ENCODE measurements at places on chromosomes 7 and 10.

DNA sequence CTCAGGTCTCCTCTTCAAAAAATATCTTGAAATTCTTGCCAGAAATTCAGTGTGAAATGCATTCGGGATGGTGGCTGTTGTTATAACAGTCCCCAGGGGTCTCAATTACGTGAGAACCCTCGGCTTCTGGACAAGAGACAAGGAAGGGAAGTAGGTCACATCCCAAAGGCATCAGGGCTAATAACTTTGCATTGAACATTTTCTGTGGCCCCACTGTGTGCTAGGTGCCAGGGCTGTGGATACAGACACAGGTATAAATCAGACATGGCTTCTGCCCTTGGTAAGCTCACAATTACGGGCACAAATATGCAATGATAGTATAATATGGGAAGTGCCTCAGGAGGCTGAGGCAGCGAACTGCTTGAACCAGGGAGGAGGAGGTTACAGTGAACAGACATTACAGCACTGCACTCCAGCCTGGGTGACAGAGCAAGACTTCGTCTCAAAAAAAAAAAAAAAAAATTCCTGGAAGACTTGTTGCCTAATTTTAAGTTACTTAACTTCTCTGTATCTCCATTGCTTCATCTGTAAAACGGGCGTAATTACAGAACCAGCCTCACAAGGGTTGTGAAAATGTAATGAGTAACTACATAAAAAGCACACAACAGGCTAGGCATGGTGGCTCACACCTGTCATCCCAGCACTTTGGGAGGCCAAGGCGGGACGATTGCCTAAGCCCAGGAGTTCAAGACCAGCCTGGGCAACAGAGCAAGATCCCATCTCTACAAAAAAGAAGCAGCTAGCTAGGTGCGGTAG is 2.5 kb upstream of the RHBDD2 start:
- no peak for DNase-seq

GRCh38 chr10:72171175-72171630 is 44.6 kb upstream of the ANAPC16 start:
- no peak for DNase-seq

- DNase-seq, result no peak
These were observed 84.8 kb downstream of the PLXNA4 start for GRCh38 chr7:132491391-132491945.

DNA sequence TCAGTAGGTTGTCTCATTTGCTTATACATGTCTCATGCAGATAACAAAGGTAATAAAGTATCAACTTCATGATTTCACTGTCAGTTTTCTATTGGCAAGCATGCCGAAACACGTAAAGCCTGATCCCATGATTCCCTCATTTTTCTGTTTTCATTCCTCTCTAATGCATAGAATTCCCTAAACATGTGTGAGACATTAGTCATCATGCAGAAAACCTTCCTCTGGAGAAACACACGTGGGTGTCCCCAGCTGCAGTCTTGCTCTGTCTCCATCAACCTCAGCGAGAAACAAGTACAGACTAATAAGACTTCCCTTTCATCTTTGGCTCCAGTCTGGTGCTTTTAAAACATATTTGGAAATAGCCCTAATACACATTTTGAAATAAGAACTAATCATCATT is 432.7 kb upstream of the VSTM2A start:
- DNase-seq, result no peak

DNA sequence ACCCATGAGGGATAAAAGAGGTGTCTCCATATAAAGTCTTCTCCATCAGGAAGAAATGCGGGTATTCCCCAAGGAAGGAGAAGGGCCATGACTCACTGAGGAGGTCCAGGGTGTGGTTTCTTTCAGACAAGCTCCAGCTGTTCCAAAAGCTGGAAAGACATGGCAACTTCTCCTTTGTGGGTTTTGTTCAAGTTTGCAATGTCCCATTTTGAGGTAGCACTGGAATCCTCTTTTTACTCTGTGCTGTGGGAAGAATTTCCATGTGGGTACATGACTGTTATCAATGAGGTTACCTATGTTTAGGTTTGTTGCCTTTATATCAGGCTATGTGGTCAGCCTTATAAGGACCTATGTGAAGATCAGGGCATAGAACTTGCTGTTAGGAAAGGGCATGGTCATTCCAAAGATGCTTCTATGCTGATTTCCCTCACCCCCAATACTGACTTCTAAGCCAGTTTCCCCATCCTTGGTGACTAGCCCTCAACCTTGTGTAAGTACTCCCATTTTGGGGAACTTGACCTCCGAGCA is 697.5 kb downstream of the INHBA start:
- DNase-seq, result no peak

GRCh38 chr7:45695249-45695995 is 121.3 kb downstream of the ADCY1 start:
- no peak for DNase-seq

DNA sequence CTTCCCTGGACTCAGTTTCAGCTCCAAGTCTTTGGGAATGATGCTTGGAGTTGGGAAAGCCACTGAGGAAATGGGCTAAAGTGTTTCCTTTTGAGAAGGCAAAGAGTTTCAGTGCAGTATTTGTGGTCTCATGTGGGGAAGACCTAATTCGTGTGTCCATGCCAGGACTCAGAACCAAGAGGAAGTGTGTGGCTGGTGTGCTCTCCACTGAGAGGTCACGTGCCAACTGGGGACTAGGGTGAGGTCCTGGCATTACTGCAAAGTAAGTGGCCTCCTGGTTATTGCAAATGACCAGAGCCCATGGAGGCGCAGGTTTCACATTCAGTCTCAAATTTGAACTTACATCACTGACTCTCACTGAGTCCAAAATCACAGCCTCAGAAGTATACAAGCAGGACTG is 48.6 kb upstream of the ITPRID1 start:
- DNase-seq, result no peak

GRCh38 chr7:91894781-91895480 is 14.4 kb upstream of the MTERF1 start:
- no peak for DNase-seq

DNA sequence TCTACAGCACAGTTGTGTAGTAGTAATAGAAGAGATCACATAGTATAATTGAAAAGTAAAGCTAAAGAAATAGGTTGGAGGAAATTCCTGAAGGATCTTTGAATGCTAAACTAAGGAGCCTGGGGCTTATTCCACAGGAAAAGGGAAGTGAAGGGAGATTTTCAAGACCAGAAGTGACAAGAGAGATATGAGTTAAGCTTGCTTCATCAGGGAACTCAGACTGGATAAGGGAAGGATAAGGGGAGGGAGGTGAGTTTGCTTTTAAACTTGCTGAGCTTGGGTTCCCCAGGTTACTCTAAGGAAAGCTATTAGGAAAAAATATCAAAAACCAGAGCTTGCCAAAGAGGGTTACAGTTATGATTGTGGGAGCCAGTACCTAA is 182.4 kb downstream of the RAPGEF5 start:
- DNase-seq, result no peak

GRCh38 chr10:62171791-62172190 is 96.9 kb downstream of the RTKN2 start:
- DNase-seq, result no peak

- no peak for DNase-seq
These were observed 157.4 kb downstream of the NXPH1 start for GRCh38 chr7:8590791-8591190.

DNA sequence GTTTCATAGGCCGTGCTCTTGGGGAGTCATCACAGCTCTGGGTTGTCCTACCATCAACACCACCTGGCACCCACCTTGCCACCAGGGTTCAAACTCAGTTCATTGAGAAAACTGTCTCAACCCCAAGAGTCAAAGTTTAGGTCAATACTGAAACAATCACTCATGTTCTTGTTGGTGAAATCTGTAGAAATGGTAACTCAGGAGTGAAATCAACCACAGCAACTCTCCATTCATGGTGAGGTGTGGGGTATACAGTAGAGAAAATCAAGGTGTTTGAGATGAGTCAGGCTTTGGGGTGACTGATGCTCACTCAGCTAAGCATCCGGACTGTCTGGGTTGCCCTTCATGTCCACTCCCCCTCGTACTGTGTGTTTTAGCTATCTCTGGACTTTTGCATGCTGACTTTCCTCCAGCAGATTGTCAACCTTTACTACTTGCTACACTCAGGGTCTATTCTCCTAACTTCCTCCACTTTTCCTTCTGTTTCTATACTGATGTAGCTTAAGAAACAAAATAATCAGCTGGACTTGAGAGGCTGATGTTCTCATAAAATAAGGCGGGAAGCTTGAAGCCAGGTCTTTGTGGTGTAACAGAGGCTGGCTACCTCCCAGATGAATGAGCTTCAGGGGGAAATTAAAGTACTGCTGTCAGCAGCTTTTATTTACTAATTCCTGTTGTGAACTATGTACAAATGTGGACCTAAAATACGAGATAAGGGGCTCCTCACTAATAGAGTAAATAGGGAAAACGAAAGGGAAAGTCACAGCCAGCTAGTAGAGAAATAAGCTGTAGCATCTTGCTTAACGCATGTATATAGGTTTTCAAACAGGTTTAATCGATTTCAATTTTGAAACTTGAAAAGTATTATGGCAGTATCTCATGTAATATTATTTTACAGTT is 173.6 kb upstream of the AKR1E2 start:
- DNase-seq, result peak; percentile 22

- no peak for DNase-seq
These were observed 315.7 kb downstream of the THSD7A start for GRCh38 chr7:11516328-11516727.

GRCh38 chr10:119120875-119121274 is 17.0 kb downstream of the DENND10 start:
- no peak for DNase-seq

DNA sequence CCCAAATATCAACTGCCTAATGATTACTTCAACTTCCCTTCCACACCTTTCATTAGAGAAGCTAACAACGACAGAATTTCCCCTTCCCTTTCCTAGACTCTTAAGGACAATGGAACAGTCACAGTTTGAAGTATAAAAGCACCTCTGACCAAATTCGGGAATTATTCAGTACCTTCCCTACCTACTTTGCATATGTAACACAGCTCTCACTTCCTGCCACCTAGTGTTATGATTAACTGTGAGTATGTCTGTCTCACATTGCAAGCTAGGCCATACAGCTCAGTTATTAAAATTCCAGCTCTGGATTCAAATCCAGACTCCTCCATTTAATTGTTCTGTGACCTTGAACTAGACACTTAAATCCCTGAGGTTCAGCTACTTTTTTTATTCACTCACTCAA is 44.8 kb upstream of the HPSE2 start:
- no peak for DNase-seq

DNA sequence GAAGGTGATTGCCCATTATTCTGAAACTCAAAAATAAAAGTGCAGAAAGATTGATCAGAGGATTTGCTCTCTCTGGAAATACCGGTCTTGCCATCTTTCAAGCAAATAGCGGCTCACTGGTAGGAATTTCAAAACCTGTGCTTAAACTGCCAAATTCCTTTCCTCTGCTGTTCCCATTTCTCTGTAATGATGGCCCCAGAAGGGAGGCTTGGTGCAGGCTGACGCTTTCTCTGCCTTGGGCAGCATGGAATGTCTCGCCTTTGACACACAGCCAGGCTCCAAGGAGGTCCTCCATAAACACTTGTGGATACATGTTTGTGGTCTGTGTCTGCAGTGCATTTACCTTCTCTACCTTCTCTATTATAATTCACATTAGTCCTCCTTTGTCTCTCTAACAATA is 146.8 kb downstream of the HIBADH start:
- no peak for DNase-seq

- no peak for DNase-seq
These were observed 92.0 kb upstream of the MACROH2A2 start for GRCh38 chr10:69960606-69960987.

- DNase-seq, result no peak
These were observed 4.3 kb downstream of the ZNF3 start for GRCh38 chr7:100077205-100077604.

DNA sequence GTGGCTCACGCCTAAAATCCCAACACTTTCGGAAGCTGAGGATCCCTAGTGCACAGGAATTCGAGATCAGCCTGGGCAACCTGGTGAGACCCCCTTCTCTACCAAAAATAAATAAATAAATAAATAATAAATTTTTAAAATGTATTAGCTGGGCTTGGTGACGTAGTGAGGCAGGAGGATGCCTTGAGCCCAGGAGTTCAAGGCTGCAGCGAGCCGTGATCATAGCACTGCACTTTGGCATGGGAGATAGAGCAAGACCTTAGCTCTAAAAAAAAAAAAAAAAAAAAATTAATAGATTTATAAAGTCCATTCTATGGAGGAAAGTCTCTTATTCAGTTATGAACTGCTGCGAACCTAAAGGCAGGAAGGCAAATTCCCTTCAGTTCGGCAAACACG is 1.1 kb upstream of the PTPN12 start:
- no peak for DNase-seq

- DNase-seq, result no peak
These were observed 84.6 kb downstream of the AKAP9 start for GRCh38 chr7:92025260-92025659.
